Activated naive CD4-positive, alpha-beta T cell treated with anti-CD3 and anti-CD28 coated beads for 36 hours (primary cell): ENCODE measurements at places on chromosomes 16 and 17. TPM values are rescaled to one million over a fixed set of nuclear protein-coding genes. Genes with fewer than 3 reads are reported as not detected.

DNA sequence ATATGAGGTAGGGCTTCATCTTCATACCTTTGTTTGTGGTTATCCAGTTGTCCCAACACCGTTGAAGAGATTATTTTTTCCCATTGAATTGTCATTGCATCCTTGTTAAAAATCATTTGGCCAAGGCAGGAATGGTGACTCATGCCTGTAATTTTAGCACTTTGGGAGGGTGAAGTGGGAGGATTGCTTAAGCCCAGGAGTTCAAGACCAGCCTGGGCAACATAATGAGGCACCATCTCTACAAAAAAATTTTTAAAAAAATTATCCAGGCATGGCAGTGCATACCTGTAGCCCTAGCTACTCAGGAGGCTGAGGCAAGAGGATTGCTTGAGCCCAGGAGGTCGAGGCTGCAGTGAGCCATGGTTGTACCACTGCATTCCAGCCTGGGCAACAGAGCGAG lies 223.9 kb downstream of the TANC2 start:
- no peak overlapping the region for H3K4me3 ChIP-seq
- H3K36me3 ChIP-seq: no peaks in the 10 kb centered on the region
- H3K27ac ChIP-seq: no peak overlapping the region

The RHBDF1 gene
- 0.36 TPM for total RNA-seq

- H3K27ac ChIP-seq: no peak overlapping the region
- H3K27me3 ChIP-seq: peaks cover 11% of the 10 kb centered on the region
- H3K4me1 ChIP-seq: no peaks in the 10 kb centered on the region
- H3K36me3 ChIP-seq: no peaks in the 10 kb centered on the region
These were observed 44.1 kb upstream of the STH start for GRCh38 chr17:45954914-45955313.

GRCh38 chr17:66348584-66349165 lies 46.3 kb downstream of the PRKCA start:
- H3K27me3 ChIP-seq: no peaks in the 10 kb centered on the region
- peak overlapping the region; percentile 47 for H3K27ac ChIP-seq

DNA sequence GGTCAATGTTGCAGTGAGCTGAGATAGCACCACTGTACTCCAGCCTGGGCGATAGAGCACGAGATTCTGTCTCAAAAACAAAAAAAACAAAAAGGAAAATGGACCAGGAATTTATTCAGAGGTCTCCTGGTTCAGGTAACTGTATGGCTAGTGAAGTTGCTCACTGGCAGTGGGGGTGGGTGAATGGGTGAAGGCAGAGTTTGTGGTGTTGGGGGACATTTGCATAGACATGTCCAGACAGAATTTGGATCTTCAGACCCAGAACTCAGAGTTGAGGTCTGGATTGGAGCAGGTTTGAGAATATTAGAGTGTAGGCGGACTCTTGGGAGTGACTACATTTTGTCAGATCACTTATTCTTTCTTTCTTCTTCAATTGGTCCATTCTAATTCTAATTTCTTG lies 55.0 kb downstream of the SMPD3 start:
- no peak overlapping the region for H3K27ac ChIP-seq
- no peak overlapping the region for H3K4me3 ChIP-seq
- no peaks in the 10 kb centered on the region for H3K36me3 ChIP-seq
- H3K27me3 ChIP-seq: no peaks in the 10 kb centered on the region
- no peak for DNase-seq
- H3K4me1 ChIP-seq: peaks cover 6% of the 10 kb centered on the region

DNA sequence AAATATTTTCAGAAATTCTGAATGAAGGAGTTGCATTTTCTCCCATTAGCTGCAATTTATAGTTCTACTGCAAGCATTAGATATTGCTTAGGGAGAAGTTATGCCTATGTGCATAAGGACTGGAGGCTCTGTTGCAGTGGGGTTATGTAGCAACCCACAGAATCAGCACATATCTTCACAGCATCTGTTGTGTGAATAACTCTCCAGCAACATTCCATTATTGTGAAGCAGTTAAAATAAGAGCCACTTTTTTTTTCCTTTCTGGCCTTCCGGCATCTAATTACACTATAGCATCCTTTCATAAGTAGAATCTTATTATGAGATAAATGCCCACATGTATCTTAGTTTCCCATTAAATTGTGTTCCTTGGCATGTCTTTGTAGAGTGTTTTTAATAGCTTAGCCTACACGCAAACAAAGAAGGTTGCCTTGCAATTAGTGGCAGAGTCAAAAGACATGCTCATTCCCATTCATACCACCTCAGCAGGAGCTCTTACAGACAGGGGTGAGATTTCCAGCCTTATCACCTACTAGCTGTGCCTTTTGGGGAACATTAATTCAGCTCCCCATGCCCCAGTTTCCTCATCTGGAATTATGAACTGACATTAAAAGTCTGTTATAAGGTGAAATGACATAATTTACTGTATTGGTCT lies 596.0 kb upstream of the GOT2 start:
- DNase-seq: no peak
- H3K4me3 ChIP-seq: no peak overlapping the region

GRCh38 chr16:81251871-81252270 lies 13.4 kb downstream of the BCO1 start:
- no peaks in the 10 kb centered on the region for H3K27me3 ChIP-seq
- no peaks in the 10 kb centered on the region for H3K4me1 ChIP-seq
- H3K27ac ChIP-seq: no peak overlapping the region
- H3K4me3 ChIP-seq: no peak overlapping the region

The PTX4 gene
- not detected for total RNA-seq

The MAPK7 gene
- 10.7 TPM for total RNA-seq

- peaks cover 31% of the 10 kb centered on the region for H3K4me1 ChIP-seq
- no peak overlapping the region for H3K27ac ChIP-seq
- no peak overlapping the region for H3K4me3 ChIP-seq
These were observed 17.1 kb downstream of the AKAP1 start for GRCh38 chr17:57102122-57102521.

GRCh38 chr16:84356176-84356575 lies 12.2 kb upstream of the ATP2C2 start:
- H3K27ac ChIP-seq: no peak overlapping the region
- no peak for DNase-seq
- no peaks in the 10 kb centered on the region for H3K27me3 ChIP-seq
- peaks cover 29% of the 10 kb centered on the region for H3K4me1 ChIP-seq
- H3K36me3 ChIP-seq: no peaks in the 10 kb centered on the region
- no peak overlapping the region for H3K4me3 ChIP-seq

DNA sequence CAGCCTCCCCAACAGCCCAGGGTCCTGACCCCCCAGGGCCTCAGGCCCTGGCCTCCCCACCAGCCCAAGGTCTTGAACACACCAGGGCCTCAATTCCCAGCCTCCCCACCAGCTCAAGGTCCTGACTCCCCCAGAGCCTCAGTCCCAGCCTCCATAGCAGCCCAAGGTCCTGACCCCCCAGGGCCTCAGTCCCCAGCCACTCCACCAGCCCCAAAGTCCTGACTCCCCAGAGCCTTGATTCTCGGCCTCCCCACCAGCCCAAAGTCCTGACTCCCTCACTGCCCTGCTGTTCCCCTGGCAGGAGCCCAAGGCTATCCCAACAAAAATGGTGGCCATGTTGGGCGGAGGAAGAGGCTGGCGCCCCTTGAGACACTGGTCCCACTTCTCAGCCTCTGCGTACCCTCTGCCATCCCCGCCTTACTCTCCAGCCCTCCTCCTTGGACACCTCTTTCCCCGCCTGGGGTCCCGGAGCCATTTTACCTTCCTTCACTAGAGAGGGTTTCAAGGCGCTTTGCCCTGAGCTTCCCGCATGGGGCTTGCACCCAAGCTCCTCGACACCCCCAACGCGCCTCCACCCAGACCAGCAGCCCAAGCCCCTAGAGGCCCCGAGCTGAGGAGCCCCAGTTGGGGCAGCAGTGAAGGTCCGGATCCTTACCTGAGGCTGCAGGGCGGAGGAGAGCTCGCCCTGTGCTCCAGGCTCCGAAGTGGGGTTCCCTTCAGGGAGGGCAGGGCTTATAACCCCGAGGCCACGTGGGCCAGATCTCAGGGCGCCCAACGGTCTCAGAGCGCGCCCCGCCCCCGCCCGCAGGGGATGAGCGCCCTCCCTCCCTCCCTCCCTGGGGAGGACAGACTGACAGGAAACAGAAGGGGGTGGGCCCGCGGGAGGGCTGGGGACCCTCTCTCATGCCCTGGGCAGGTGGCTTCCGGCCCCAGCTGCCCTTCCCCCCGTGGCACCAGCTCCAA lies 3.5 kb upstream of the TSPOAP1 start:
- H3K27me3 ChIP-seq: peaks cover 14% of the 10 kb centered on the region
- H3K4me3 ChIP-seq: peak overlapping the region; percentile 92
- H3K27ac ChIP-seq: peak overlapping the region; percentile 99
- H3K36me3 ChIP-seq: peaks cover 67% of the 10 kb centered on the region

GRCh38 chr17:37494401-37494831 lies 4.7 kb downstream of the DUSP14 start:
- no peak overlapping the region for H3K27ac ChIP-seq
- no peaks in the 10 kb centered on the region for H3K27me3 ChIP-seq
- peaks cover 39% of the 10 kb centered on the region for H3K4me1 ChIP-seq
- H3K4me3 ChIP-seq: no peak overlapping the region
- H3K36me3 ChIP-seq: peaks cover under 1% of the 10 kb centered on the region
- DNase-seq: no peak

DNA sequence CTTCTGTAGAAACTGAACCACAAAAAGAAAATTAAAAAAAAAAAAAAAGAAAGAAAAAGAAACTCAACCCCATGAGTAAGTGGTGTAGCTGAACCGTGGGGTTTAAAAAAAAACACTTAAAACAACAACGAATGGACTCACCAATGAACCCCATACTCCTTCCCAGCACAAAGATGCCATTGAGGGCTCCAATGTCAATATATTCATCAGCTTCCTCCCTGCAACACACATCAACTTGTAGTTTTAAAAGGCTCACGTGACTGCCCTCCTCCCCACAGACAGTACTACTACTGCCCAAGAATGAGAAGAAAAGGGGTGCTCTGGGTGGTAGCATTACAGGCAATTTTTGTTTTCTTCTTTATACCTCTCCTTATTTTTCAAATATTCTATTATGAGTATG lies 3.3 kb upstream of the KLHL11 start:
- peaks cover 32% of the 10 kb centered on the region for H3K36me3 ChIP-seq
- no peak overlapping the region for H3K4me3 ChIP-seq
- H3K4me1 ChIP-seq: peaks cover 14% of the 10 kb centered on the region
- peak overlapping the region; percentile 84 for H3K27ac ChIP-seq
- DNase-seq: no peak
- H3K27me3 ChIP-seq: no peaks in the 10 kb centered on the region

DNA sequence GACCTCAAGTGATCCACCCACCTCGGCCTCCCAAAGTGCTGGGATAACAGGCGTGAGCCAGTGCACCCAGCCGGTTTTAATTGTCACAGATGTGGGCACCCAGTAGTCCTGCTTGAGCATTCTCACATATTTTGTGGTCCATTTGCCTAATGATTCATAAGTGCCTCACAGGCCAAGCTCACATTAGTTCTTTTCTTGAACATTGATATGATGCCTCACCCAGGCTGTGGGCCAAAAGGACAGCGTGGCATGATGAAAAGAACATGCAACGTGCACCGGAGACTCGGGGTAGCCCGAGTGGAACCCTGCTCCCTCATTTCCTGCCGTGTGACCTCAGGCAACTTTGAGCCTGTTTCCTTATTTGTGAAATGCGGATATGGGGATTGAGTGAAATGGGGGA lies 181.9 kb downstream of the SNX29 start:
- H3K36me3 ChIP-seq: peaks cover 8% of the 10 kb centered on the region
- no peaks in the 10 kb centered on the region for H3K27me3 ChIP-seq
- no peak overlapping the region for H3K4me3 ChIP-seq
- no peak overlapping the region for H3K27ac ChIP-seq
- DNase-seq: no peak

DNA sequence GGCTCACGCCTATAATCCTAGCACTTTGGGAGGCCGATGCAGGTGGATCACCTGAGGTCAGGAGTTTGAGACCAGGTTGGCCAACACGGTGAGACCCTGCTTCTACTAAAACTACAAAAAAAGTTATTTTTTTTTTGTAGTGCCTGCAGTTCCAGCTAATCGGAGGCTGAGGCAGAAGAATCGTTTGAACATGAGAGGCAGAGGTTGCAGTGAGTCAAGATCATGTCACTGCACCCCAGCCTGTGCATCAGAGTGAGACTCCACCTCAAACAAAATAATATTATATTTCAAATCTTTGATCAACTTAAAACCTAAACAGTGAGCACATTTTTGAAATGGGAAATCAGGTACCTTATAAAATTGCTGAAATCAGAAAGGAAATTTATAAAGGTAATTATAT lies 36.5 kb downstream of the NCOR1 start:
- no peak overlapping the region for H3K4me3 ChIP-seq
- peaks cover 14% of the 10 kb centered on the region for H3K4me1 ChIP-seq
- H3K27ac ChIP-seq: no peak overlapping the region
- peaks cover 9% of the 10 kb centered on the region for H3K36me3 ChIP-seq
- H3K27me3 ChIP-seq: no peaks in the 10 kb centered on the region
- no peak for DNase-seq

The CCL16 gene
- not detected for total RNA-seq

- H3K4me1 ChIP-seq: peaks cover 4% of the 10 kb centered on the region
- no peak overlapping the region for H3K27ac ChIP-seq
- no peak for DNase-seq
- H3K4me3 ChIP-seq: no peak overlapping the region
- no peaks in the 10 kb centered on the region for H3K36me3 ChIP-seq
These were observed 42.4 kb upstream of the SLC38A10 start for GRCh38 chr17:81337476-81337879.

The TAC4 gene
- total RNA-seq: not detected

GRCh38 chr16:58421059-58421458 lies 28.8 kb downstream of the GINS3 start:
- peaks cover 8% of the 10 kb centered on the region for H3K4me1 ChIP-seq
- H3K36me3 ChIP-seq: no peaks in the 10 kb centered on the region
- peaks cover 4% of the 10 kb centered on the region for H3K27me3 ChIP-seq
- no peak for DNase-seq
- no peak overlapping the region for H3K27ac ChIP-seq

DNA sequence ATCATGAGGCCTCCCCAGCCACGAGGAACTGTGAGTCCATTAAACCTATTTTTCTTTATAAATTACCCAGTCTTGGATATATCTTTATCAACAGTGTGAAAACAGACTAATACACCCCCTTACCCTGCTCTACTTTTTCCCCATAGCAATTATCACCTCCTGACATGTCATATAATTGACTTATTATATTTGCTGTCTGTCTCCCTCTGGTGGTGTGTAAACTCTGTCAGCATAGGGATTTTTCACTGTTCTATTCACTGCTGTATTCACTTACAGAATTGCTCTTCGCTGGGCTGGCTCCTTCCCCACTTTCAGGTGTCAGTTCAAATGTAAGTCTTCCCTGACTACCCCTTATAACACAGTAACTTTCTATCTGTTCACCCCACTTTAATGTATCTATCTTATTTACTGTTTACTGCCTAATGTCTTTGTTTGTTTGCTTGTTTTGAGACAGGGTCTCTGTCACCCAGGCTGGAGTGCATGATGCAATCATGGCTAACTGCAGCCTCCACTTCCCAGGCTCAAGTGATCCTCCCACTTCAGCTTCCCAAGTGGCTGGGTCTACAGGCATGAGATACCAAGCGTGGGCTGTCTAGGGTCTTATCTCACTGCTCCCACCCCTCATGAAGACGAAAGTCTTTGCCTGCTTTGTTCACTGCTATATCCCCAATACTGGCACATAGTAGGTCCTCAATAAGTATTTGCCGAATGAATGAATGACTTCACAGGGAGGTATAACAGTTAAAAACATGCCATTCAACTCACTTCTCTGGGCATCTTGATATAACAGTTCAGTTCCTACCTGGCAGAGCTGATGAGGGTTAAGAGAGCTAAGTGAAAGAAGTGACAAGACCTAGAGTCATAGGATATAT lies 52.4 kb upstream of the CDH3 start:
- peaks cover 4% of the 10 kb centered on the region for H3K4me1 ChIP-seq
- H3K36me3 ChIP-seq: peaks cover 3% of the 10 kb centered on the region
- no peak overlapping the region for H3K4me3 ChIP-seq
- H3K27me3 ChIP-seq: no peaks in the 10 kb centered on the region
- H3K27ac ChIP-seq: no peak overlapping the region
